ENCODE measurements at places on chromosomes 16 and 17.

DNA sequence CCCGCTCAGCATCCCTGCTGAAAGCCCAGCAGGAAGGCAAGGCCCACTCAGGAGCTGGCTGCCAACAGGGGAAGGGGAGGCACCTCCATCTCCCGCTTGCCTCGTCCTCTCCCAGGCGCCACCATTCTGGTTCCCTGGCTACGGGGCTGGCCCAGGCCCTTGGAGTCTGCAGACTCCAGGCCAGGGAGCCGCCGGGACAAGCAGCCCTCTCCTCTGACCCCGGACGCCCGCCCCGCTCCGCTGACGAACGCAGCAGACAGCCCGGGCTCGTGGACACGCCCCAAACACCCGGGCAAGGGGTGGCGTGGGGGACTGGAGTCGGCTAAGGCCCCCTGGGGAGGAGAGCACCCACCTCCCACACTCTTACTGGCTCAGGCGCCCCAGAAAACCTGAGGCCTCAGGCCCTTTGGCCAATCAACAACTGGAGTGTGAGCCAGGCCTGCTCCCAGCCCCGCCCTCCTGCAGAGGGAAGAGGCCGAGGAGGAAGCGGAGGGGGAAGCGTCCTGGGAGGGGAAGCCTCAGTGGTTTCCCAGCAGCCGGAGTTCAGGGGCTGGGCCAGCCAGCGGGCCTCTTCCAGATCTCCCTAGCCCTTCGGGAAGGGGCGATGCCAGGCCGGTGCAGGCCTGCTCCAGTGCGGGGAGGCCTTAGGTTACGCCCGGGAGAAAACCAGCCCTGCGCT, 4.2 kb downstream of the MNT start:
- DNase-seq = peak; percentile 79

- DNase-seq = no peak
Measured at GRCh38 chr16:89004209-89004831, 27.3 kb upstream of the CBFA2T3 start.

DNA sequence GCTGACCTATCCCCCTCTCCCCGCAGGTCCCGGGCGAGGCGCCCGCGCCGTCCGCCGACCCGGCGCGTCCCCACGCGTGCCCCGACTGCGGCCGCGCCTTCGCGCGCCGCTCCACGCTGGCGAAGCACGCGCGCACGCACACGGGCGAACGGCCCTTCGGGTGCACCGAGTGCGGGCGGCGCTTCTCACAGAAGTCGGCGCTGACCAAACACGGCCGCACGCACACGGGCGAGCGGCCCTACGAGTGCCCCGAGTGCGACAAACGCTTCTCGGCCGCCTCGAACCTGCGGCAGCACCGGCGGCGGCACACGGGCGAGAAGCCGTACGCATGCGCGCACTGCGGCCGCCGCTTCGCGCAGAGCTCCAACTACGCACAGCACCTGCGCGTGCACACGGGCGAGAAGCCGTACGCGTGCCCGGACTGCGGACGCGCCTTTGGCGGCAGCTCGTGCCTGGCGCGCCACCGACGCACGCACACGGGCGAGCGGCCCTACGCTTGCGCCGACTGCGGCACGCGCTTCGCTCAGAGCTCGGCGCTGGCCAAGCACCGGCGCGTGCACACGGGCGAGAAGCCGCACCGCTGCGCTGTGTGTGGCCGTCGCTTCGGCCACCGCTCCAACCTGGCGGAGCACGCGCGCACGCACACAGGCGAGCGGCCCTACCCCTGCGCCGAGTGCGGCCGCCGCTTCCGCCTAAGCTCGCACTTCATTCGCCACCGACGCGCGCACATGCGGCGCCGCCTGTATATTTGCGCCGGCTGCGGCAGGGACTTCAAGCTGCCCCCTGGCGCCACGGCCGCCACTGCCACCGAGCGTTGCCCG, 10.3 kb downstream of the ZNF771 start:
- DNase-seq = peak; percentile 78

DNA sequence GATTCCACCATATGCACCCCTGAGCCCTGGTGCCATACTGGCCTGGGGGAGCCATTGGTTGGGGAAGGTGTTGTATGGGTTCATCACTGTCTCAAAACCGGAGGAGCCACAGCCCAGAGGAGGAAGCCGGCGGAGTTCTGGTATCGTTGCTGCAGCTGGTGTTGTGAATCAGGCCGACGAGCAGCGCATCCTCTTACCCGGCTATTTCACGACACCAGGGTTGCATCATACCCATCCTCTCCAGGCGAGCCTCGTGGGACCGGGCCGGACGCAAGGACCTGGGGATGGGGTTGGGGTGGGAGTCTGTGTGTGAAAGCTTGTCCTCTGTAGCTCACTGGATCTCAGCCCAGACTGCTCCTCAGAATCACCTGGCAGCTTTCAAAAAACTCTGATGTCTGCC, 6.6 kb upstream of the SLC12A3 start:
- no peak for DNase-seq

- DNase-seq = no peak
Measured at GRCh38 chr16:54171626-54172537, 114.7 kb downstream of the IRX3 start.

DNA sequence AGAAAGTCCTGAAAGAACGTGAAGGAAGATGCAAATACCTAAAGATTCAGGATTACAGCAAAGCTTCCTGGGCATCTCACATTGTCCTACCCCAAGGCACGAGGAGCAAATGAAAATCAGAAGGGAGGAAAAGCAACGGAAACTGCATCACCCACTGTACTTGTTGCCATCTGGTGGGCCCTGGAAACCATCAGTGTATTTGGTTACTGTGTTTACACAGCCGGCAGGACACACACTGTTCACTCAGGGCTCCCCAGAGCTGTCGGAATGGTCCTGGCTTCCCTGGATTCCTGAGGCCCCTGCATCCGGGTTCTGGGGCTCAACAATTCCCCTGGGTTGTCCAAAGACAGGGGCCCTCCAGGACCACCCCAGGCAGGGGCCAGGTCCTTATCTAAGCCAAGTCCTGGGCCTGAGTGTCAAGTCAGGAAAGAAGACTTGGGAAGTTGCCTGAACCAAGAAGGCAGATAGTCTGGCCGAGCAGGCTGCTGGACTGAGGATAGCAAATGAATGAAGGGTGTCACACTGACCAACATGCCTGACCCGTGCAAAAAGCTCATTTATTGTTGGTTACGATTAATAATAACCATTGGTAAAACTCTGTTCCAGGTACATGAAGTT, 52.8 kb downstream of the SOX9 start:
- no peak for DNase-seq

- DNase-seq = no peak
Measured at GRCh38 chr16:75181630-75182029, 25.3 kb downstream of the CTRB2 start.

GRCh38 chr16:73356401-73357079, 308.6 kb upstream of the ZFHX3 start:
- DNase-seq = no peak

DNA sequence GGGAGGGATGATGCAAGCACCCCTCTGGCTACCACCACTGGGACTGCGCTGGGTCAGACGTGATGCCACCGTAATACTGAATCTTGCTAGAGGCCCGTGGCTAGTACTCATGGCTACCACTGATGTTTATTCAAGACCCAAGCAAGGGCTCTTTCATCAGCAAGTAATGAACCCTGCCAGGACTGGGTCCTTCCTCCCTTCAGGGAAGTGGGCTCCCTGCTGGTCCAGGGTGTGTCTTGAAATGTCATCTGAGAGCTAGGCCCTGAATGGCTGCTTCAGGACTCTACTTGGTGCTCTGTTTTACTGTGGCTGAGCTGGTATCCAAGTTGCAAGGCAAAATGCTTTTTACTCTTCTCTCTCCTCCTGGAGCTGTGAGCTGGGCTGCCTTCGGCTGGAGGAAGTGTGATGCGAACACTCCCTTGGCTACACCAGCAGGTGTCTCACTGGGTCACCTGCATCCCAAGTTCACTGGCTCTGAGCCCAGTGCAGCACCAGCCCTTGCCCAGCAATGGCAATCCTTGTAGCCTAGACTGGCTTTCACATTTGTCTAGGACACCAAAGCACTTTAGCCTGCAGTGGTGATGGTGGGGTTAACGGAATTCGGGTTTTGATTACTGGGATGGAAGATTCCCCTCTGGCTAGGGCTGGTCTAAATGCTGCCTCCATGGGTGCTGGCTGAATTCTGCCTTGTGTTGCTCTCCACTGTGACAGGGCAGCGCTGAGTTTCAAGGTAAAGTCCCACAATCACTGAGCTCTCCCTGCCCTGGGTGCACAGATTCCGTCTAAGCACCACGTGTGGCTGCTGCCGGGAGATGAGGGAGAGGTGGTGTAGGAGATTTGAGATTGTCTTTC, 98.6 kb downstream of the USP22 start:
- DNase-seq = peak; percentile 36

GRCh38 chr17:11387610-11388009, 146.6 kb downstream of the SHISA6 start:
- DNase-seq = no peak

DNA sequence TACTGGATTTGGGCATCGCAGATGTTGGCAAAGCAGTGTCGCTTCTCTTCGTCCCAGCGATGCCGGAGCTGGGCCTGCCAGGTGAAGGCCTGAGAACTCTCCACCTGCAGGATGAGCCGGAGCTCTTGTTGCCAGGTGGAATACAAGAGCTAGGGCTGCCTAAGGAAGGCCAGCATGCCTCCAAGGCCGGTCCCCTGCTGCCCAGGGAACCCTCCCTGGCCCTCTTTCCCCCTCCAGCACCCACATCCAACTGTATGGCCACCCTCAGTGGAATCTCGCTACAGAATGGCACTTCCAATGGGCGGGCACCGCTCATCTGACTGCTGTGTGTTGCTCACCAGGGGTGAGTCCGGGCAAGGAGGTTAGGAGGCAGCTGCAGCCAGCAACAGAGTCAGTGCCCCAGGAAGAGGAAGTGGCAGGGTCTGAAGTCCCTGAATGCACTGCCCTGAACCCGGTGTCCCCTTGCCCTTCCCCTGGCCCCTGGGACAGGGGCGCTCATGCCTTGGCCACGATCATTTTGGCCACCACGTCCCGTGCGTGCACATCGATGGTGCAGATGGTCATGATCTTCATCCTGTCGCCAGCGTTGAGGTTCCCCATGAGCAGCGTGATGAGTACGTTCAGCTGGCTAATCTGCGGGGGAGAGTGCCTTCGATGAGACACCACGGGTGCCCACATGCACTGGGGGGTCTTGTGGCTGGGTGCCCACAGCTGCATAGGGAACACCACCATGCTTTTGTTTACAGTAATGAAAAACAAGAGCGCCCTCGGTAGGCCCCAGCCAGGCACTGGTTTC, 75.8 kb downstream of the DNAH17 start:
- DNase-seq = no peak

DNA sequence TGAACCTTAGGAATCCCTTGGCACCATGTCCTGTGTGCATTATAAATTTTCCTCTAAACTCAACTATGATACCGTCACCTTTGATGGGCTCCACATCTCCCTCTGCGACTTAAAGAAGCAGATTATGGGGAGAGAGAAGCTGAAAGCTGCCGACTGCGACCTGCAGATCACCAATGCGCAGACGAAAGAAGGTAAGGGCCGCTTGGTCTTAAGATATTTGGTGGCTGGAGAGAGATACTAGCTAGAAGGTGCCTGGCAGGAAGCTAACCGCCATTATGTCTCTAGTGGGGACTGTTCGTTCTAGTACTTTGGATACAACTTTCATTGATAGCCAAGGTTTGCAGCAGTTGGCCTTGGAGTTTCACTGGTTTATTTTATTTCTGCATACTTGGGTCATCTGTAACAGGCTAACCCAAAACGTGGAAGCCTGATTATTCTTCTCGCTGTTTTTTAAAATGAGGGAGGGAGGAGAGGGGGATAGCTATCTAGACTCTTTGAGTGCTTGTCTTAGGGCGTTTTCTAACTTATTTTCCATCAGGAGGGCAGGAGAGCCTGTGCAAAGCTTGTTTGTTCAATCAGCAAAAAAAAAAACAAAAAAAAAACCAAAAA, 1.3 kb downstream of the RBBP6 start:
- DNase-seq = peak; percentile 41

DNA sequence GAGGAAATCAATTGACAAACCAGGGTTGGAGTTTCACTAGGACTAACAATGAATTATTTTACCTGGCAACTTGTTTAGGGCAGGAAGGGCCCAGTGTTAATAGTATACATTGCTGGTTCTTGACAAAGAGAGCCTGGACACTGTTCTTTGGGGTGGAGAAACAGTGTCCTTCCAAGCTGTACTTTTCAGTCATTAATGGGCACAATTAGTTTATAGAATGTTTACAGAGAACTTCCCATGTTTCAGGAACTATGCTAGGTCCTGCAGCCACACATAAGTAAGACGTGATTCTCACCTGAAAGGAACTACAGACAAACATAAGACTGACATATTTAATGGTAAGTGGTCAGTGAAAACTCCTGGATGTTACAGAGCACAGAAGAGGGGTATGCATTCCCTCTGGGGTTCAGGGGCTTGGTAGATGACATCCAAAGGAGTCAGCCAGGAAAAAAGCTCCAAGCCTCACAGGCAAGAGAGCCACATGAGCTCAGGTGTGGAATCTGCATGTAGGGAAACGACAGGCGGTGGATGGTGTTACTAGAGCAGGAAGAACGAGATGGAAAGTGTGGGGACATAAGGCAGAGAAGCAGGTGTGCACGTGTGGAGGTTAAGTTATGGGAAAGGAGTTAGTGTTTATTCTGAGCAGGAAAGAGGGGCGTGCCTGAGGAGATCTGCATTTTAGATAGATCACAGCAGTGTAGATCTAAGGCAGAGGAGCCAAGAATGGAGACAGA, 3.8 kb upstream of the DYNLL2 start:
- DNase-seq = no peak

- no peak for DNase-seq
Measured at GRCh38 chr17:48617471-48618255, 2.6 kb upstream of the HOXB8 start.

GRCh38 chr16:5561800-5562199, 464.2 kb upstream of the EEF2KMT start:
- no peak for DNase-seq

DNA sequence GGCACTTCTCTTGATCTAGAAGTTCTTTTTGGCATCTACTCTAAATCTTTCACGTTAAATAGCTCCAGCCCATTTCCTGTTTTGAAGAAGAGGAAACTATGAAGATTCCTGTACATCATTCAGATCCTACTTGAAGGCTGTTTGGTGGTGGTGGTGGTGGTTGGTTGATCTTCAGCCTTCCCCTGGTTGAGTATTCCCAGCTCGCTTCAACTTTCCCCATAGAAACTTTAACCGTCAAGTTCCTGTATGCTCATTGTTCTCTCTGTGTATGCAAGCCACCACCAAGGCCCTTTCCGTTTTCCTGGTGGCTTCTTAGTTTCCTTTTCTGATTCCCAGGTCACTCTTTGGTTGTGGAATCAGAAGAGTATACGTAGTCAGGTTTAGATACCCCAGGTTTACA, 3.3 kb downstream of the LRRC46 start:
- DNase-seq = no peak

- DNase-seq = peak; percentile 32
Measured at GRCh38 chr16:67803894-67804293, 2.5 kb downstream of the RANBP10 start.

- no peak for DNase-seq
Measured at GRCh38 chr17:47676199-47676472, 17.8 kb upstream of the TBKBP1 start.

GRCh38 chr17:73733517-73733916, 89.3 kb upstream of the SDK2 start:
- no peak for DNase-seq

GRCh38 chr17:29567554-29568330, 759 bp upstream of the TP53I13 start:
- DNase-seq = peak; percentile 92

GRCh38 chr16:84887207-84887606, 67.4 kb downstream of the CRISPLD2 start:
- no peak for DNase-seq

All from GM20000 (cell line).